Stomach (tissue), 19 donors: ENCODE measurements at places on chromosomes 4 and X. TPM values are rescaled to one million over a fixed set of nuclear protein-coding genes. Genes with fewer than 3 reads are reported as not detected.

The MAGEA8 gene
- not detected for polyA plus RNA-seq

The RADX gene
- 2.7 TPM for polyA plus RNA-seq

The HPF1 gene
- polyA plus RNA-seq = 22.8 TPM

The PDGFRA gene
- polyA plus RNA-seq = 8.2 TPM

The RRH gene
- not detected for polyA plus RNA-seq

The CHRDL1 gene
- polyA plus RNA-seq = 2.6 TPM
